ENCODE measurements at places on chromosomes 5 and 9. TPM values are rescaled to one million over a fixed set of nuclear protein-coding genes. Genes with fewer than 3 reads are reported as not detected.

- DNase-seq = no peak
Observed at GRCh38 chr5:1006656-1007071, 1.9 kb upstream of the NKD2 start.

DNA sequence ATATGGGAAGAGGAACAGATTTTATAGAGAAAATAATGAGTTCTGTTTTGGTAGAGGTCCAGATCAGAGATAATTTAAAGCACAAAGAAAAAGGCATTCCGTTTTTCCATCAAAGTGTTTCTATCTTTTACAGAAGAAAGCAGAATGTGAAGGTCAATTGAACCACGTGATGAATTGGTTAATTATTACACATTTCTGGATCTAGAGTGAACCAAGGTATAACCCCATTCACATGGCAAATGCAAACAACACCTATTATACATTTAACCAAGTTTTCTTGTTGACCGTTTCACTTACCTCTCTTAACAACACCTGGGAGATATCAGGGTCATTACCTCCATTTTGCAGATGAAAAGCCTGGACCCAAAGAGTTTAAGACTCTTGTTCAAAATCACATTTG, 34.9 kb upstream of the ZNF462 start:
- no peak for DNase-seq

DNA sequence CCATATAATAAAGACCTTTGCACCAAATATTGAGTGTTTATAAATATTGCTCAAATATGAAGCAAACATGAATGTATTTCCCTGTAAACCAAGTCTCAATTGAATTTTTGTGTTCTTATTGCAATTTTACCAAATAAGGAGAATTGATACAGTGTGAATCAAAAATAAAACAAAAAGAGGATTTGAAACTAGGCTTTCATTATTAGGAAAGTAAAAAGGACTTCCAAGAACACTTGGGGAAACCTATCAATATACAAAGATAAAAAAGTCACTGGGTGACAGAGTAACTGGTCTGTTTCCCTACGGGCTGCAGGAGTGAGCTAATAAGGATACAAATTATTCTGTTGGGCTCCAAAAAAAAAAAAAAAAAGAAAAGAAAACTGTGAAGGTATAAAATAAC, 44.8 kb upstream of the SNX2 start:
- no peak for DNase-seq

- DNase-seq = no peak
Observed at GRCh38 chr5:148928141-148928540, 101.7 kb downstream of the ADRB2 start.

- no peak for DNase-seq
Observed at GRCh38 chr9:19033015-19033414, at the start of gene SAXO1. TSS of gene SAXO1 (minus strand) at chr9:19033209. CDS start at chr9:19032908, 301 bp downstream.

GRCh38 chr5:73103870-73104299, 16.5 kb upstream of the TMEM171 start:
- DNase-seq = no peak

The WDR36 gene
- 33.2 TPM for total RNA-seq

GRCh38 chr5:78649861-78650496, 1.4 kb upstream of the LHFPL2 start:
- no peak for DNase-seq

The ACER2 gene
- total RNA-seq = 1.9 TPM

DNA sequence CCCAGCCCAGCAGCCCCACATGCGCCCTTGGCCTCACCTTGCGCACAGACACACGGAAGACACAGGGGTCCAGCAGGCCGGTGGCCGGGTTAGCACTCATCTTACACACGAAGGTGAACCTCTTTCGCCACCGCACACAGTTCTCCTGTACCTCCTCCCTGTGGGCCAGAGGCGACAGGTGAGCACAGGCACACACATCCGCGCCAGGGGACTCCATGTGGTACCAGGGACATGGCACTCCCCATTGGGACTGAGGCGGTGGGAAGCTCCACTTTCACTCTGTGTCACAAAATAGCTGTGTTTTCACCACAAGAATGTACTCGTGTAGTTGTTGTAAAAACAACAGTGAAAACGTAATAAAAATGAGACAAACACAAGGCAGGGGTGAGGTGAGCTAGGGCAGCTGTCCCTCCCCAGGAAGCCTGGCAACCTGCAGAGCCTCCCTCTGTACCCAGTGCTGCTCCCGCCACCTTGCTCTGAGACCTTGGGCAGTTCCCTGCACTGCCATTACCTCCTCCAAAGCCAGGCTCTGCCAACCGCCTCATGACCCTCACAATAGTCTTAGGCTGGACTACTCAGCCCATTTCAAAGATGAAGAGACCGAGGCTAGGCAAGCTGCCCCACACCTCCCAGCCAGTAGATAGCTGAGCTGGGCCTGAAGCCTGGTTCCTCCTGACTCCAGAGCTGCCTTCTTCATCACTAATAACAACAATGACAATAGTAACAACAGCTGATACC, 16.3 kb upstream of the DPM2 start:
- no peak for DNase-seq

- DNase-seq = no peak
Observed at GRCh38 chr9:99486684-99487083, 264.6 kb downstream of the SEC61B start.

DNA sequence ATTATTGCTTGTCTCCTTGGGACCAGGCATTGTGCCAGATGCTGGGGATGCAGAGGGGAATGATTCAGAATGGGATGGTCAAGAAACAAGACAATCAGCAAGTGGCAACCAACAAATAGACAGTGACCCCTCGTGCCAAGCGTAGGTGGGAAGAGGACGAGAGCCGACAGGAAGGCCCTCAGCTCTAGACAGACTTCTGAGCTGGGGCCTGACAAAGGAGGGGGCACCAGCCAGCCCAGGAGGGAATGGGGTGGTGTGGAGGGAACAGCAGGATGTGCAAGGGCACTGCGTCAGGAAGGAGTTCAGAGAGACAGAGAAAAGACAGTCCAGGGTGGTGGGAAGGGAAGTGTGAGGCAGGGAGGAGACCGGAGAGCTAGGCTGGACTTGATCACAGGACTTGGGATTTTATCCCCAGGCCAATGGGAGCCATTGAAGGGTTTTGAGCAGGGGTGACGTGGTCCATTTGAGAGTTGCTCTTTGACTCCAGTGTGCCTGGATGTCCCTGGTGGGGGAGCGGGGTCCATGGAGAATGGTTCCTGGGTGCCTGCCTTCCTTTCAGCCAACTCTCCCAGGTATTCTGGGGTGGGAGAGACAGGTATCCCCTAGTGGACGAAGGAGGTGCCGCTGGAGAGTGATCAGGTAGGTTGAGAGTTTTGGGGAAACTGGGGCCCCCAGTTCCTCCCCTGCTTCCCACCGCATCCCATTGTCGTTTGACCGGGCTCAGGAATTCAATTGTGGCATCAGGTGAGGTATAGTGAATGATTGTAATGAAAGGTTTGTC, 79.3 kb upstream of the ZNF618 start:
- DNase-seq = no peak

DNA sequence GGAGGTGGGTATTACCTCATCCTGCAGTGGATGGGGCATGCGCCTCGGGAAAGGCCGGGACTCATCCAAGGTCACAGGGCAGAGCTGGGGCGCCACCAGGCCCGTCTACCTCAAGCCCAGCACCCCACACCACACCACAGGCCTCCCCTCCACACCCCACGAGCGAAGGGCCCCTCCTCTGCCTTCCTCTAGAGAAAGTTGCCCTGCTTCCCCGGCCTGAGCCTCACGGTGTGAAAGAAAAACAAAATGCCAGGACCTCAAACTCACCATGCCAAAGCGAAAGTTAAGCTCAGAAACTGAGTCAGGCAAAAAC, 161.1 kb downstream of the COL23A1 start:
- DNase-seq = no peak

DNA sequence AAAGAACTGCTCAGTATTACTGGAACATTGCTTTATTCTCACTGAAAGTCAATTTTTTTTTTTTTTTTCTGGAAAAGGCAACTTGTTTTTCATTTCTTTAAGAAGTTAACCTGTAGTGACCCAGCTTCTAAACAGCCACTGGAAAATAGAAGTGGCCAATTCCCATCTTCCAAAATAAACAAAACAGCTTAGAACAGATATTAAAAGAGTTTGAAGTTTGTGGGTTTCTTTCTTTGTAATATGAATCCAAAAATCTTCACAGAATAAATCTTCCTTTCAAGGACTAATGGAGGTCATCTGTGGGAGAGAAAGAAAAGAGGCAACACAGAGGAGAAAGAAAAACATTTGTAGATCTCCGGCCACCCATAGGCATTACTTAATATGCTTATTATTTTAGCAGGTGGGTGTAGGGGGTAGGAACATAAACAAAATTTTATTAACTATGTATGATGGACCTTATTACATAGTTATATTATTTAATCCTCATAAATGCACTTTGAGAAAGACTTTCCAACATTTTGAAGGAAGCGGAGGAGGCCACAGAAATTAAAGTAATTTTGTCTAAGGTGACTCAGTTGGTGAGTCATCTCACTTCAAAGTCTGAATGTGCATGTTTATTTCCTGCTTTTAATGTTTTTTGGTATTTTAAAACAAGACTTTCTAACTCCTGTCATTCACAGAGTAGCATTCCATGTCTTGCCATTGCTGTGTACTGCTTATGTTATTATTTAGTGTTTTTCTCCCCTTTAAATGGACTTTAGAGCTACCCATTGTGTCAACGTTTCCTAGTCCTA, 1791.8 kb upstream of the WWC1 start:
- DNase-seq = no peak

GRCh38 chr5:157214861-157215513, 34.3 kb downstream of the ITK start:
- no peak for DNase-seq

The ESM1 gene
- total RNA-seq = not detected

The IL7R gene
- not detected for total RNA-seq
